ENCODE measurements at places on chromosomes 12 and 14. TPM values are rescaled to one million over a fixed set of nuclear protein-coding genes. Genes with fewer than 3 reads are reported as not detected.

DNA sequence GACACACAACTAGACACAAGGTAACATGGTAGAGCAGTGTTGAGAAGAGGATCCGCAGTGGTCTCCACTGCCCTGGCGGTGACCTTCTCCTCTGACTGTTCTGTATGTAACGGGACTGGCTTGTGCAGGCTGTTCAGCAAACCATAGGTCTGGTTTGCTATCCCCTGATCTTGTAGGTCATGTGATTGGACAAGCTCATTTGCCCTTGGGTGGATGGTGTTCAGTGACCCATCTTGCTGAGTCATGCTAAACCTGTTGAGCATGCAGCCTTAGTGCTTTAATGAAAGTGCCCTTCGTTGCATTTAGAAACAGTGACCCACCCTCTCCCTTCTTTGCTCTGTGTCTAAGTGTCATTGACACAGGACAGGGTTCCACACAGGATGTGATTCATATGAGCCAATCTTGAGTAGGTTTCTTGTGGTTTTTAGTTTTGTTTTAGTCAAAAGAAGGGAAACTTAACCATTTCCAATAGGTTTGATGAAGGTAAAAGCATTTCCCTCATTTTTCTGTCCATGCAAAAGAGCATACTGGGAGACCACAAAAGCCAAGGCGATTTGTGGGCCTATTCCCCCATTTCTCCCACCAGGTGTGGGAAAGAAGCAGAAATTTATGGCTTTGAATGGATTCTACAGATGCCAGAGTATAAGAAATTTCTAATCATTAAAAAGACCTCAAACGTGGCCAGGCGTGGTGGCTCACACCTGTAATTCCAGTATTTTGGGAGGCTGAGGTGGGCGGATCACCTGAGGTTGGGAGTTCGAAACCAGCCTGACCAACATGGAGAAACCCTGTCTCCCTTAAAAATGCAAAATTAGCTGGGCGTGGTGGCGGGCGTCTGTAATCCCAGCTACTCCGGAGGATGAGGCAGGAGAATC lies 32.6 kb upstream of the HIF1A start:
- H3K36me3 ChIP-seq = no peaks in the 10 kb centered on the region
- peaks cover 10% of the 10 kb centered on the region for H3K4me1 ChIP-seq
- no peak overlapping the region for H3K27ac ChIP-seq
- DNase-seq = no peak
- H3K4me3 ChIP-seq = no peak overlapping the region

Gene FOXN4
- not detected for total RNA-seq

GRCh38 chr12:61397668-61398067 lies 862.5 kb upstream of the USP15 start:
- H3K27me3 ChIP-seq = no peaks in the 10 kb centered on the region
- no peaks in the 10 kb centered on the region for H3K36me3 ChIP-seq
- H3K4me3 ChIP-seq = no peak overlapping the region
- H3K27ac ChIP-seq = no peak overlapping the region

DNA sequence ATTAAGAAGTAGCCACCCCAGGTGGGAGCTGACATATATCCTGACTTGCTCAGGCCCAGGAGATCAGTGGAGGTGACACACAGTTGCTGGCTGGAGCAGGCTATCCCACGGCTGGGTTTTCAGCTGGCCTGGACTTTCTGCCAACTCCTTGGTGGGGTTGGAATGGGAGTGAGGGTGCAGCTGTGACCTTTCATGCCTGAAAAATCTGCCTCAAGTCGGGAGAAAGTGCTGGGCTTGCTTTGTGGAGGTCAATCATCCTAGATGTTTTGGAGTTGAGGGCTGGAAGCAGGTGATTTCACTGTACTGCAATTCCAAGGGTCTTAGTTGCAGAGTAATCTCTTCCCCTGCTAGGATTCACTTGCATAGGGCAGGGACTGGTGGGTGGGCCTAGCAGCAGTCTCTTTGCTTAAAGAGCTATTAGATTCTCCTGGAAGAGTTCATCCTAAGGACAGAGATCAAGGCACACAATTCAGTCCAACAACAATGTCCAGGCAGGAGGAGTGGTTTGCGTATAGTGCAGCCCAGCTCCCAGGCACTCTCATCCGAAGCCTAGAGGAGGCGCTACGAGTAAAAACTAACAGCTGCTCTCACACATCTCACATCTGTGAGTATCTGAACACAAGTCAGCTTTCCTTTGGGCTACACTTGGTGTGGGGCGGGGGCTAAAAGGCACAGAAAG lies 98.1 kb downstream of the GAS2L3 start:
- no peak overlapping the region for H3K27ac ChIP-seq
- no peaks in the 10 kb centered on the region for H3K4me1 ChIP-seq
- no peaks in the 10 kb centered on the region for H3K36me3 ChIP-seq
- peaks cover 20% of the 10 kb centered on the region for H3K27me3 ChIP-seq

Gene KRT6A
- total RNA-seq = not detected

Gene RALGAPA1
- total RNA-seq = 31.8 TPM

- no peak overlapping the region for H3K27ac ChIP-seq
- no peak overlapping the region for H3K4me3 ChIP-seq
- H3K4me1 ChIP-seq = no peaks in the 10 kb centered on the region
- no peaks in the 10 kb centered on the region for H3K36me3 ChIP-seq
Observed at GRCh38 chr12:63521706-63522105, 146.6 kb downstream of the DPY19L2 start.

DNA sequence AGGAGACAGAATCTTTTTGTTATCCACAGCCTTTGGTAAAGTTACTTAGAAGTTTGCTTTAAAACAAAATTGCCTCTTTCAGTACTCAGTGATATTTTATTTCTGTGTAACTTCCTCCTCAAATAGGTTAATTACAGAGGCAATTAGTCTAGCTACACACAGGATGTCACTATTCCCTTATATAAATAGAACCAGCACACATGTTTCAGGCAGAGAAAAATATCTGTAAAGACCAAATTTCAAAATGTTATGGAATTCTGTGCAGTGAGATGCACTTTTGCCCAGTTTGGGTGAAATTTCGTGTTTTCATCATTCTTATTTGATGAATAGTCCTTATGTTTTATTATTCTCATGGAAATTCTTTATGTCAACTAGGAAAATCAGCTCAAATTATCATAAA lies 410.6 kb upstream of the SOX5 start:
- H3K27ac ChIP-seq = no peak overlapping the region
- H3K4me3 ChIP-seq = no peak overlapping the region
- H3K36me3 ChIP-seq = no peaks in the 10 kb centered on the region
- DNase-seq = no peak
- no peaks in the 10 kb centered on the region for H3K4me1 ChIP-seq

Gene DBX2
- total RNA-seq = 0.14 TPM

GRCh38 chr12:40253936-40254335 lies 29.1 kb downstream of the LRRK2 start:
- H3K36me3 ChIP-seq = peaks cover 60% of the 10 kb centered on the region
- H3K4me1 ChIP-seq = no peaks in the 10 kb centered on the region
- H3K4me3 ChIP-seq = no peak overlapping the region
- H3K27me3 ChIP-seq = no peaks in the 10 kb centered on the region
- no peak for DNase-seq

DNA sequence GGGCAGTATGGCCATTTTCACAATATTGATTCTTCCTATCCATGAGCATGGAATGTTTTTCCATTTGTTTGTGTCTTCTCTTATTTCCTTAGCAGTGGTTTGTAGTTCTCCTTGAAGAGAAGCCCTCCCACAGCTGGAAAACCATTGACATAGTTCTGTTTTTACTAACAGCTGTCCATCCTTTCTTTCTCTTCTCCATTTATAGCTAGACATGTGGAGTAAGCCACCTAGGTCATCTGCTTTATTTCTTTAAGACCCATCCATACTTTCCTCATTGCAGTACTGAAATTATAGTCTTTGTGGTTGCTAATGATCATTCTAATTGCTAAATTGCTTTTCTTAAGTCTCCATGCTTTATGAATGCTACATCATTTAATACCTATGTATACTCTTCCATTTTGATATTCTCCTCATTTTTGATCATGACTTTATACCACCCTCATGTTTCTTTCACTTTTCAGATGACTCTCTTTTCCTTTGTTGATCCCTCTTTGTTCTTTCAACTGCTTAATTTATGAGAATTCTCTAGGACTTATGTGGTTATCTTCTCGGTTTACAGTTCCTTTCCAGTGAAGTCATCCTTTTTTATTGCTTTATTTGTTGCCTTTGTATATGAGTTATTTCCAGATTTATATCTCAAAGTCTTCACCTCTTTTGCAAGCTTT lies 114.2 kb downstream of the PCNX1 start:
- no peak for DNase-seq
- no peaks in the 10 kb centered on the region for H3K27me3 ChIP-seq
- H3K4me3 ChIP-seq = no peak overlapping the region
- no peak overlapping the region for H3K27ac ChIP-seq

DNA sequence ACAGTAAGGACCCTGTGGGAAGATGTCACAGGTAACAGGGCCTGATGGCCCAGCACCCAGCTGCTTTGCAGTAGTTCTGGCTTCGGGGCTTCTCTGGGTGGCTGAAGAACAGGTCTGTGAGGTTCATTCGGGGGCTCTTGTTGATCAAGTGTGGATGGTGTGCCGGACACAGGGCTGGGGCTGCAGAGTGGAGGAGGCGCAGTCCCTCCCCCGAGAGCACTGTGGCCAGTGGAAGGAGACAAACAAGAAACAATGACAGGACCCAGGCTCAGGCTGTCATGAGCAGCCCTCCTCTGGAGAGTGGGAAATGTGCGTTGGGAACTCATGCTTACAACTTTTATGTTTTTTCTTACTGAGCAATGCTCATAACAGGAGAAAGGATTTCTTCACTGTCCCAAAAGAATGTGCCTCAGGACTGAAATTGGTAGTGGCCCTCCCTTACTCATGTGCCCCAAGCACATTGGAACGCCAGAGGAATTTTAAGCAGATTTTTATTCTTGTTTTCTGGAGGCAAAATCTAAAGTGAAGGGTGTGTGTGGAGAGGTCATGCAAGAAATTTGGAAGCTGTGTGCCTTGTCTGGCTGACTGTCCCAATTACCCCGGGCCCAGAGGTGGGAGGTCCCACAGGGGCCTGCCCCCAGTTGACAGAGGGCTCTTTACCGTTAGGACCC lies 233.8 kb downstream of the CACNA1C start:
- peaks cover 100% of the 10 kb centered on the region for H3K4me1 ChIP-seq
- peak overlapping the region; percentile 0 for H3K4me3 ChIP-seq
- no peaks in the 10 kb centered on the region for H3K36me3 ChIP-seq

DNA sequence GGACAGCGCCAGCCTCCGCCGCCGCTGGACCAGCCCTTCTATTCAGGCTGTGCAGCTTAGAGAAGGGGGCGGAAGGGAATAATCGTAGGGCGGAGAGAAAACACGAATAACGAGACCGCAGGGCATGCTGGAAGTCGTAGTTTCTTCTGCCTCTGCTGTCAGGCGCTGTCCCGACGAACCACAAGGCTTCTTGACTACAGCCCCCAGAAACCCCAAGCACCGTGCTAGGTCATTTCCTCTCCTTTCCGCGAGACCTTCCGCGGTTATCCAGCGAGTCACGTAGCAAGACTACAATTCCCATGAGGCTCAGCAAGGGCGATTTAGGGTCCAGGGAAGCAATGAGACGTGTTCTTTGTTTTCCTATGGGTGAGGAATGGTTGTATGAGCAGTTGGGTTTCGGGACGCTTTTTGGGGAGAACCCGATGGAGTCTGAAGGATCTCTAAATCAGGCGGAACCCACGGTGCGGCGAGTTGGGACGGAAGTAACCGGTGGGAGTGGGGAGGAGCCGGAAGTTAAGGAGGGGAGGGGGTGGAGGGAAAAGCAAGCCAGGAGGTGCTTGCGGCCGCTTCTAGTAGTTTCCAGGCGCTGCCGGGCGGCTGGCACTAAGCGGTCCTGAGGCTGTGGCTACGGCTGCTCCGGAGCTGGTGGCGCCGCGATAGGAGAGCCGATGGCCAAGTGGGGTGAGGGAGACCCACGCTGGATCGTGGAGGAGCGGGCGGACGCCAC lies at the start of the genes AHSA1 and VIPAS39:
AHSA1 (plus strand) TSS at position 572 of the 727 bp plus-strand sequence; CDS start at position 669, 97 bp downstream.
VIPAS39 (minus strand) TSS at position 80 of the 727 bp plus-strand sequence. CDS start 3,499 bp downstream, outside the sequence.
- H3K27ac ChIP-seq = peak within 1 kb of the TSS; percentile 97
- no peaks in the 10 kb centered on the region for H3K27me3 ChIP-seq
- H3K4me1 ChIP-seq = peaks cover 46% of the 10 kb centered on the region
- H3K36me3 ChIP-seq = peaks cover 44% of the 10 kb centered on the region
- peak; percentile 94 for DNase-seq

DNA sequence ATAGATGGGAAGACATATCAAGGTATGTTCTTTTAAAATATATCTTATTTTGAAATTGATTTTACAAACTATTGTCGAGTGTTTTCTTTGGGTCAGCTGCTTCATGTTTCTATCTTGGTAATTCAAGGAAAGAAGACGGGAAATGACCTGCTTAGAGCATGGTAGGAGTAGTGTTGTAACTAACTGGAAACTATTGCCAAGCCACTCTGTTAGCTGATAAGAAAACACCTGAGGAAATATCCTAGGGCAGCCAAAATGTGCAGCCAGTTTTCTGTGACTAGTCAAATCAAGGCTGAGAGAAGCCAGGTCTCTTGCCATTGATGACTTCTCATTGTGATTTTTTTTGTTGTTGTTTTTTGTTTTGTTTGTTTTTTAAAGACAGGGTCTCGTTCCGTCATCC lies 30.2 kb downstream of the METAP2 start:
- no peaks in the 10 kb centered on the region for H3K4me1 ChIP-seq
- no peak for DNase-seq
- H3K27me3 ChIP-seq = no peaks in the 10 kb centered on the region
- H3K4me3 ChIP-seq = no peak overlapping the region

GRCh38 chr12:49348781-49349180 lies 2.1 kb downstream of the DNAJC22 start:
- DNase-seq = no peak
- H3K27ac ChIP-seq = no peak overlapping the region
- no peak overlapping the region for H3K4me3 ChIP-seq

GRCh38 chr12:89783359-89784060 lies 74.9 kb upstream of the ATP2B1 start:
- H3K4me1 ChIP-seq = peaks cover 10% of the 10 kb centered on the region
- no peak overlapping the region for H3K4me3 ChIP-seq
- DNase-seq = no peak
- peaks cover 80% of the 10 kb centered on the region for H3K27me3 ChIP-seq
- H3K27ac ChIP-seq = no peak overlapping the region

DNA sequence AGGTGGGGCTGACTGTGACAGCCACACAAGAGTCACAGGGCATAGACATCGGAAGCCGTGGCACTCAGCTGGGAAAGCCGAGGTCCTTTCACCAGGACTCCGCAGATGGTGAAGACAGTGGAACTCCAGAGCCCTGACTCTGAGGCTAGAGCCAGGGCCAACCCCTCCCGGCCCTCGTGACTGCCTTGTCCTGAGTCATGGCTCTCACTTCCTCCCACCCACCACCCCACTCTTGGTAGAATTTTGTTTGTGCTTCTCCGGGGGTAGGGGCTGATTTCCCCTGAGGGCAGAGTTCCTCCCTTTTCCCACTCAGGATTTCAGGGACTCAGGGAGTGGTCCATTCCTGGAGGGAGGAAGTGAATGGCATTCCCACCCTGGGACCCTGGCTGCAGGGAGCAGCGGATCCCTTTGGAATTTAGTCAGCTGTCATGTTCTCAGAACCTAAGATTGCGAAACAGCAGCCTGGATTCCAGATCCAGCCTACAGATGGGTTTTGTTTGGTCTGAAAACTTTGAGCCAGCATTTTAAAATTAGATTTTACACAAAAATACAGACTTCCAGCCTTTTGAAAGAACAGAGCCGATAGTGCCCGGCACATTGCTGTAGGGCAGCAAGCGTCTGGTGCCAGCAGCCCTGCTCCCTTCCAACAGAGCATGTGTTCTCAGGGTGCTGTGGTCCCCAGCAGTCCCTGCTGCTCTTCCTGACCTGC lies 50.7 kb downstream of the TPCN1 start:
- H3K36me3 ChIP-seq = peaks cover 87% of the 10 kb centered on the region
- DNase-seq = peak; percentile 85
- peaks cover 73% of the 10 kb centered on the region for H3K4me1 ChIP-seq
- peak overlapping the region; percentile 92 for H3K27ac ChIP-seq
